ENCODE measurements at places on chromosomes 13 and 19. TPM values are rescaled to one million over a fixed set of nuclear protein-coding genes. Genes with fewer than 3 reads are reported as not detected.

The C2CD4C gene
- total RNA-seq, result 18.6 TPM

DNA sequence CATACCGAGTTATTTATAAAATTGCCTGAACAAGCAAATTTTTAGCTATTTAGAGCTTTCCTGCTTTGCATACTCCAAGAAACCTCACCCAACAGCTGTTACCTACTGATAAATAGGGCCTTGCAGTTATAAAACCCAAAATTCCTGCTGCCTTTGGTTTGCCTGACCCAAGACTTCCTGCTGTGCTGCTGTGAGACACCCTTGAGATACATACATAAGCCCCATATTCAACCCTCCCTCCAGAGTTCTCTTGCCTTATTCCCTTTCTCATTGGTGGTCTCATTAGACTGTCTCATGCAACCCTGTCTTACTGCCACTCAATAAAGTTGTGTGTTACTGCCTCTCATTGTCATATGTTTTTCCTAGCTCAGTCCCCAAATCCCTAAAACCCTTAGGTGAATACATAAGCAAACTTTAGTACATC lies 677.6 kb downstream of the UQCRFS1 start:
- no peak for DNase-seq

- DNase-seq, result peak; percentile 10
These were observed 1109.1 kb upstream of the MIR17HG start for GRCh38 chr13:90238413-90238812.

DNA sequence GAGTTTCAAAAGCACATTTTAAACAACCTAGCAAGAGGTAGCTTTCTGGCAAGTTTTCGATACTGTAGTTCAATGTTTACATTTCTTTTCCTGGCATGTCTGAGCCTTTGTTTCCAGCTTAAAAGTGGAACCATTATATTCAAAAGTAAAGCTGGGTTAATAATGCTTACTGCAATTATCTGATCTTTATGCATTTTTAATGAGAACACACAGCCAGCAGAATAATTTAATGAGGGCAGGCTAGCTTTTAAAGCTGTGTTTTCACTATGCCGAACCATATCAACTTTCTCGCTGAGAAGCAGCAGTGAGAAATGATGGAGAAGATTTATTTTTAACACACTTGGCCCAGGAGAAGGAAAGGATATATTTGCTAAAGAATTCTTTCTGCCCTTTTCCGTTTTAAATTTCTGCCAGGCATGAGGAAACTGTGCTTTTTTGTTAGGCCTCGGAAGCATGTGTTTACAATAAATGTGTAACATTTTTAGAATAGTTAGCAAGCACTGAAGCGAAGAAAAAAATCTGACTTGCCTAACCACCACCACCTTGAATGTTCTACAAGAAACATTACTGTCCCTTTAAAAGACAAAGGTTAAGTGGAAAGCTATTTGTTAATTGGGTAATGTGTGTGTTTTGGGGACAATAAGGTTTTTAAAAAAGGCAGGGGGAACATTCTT lies 1.0 kb downstream of the MBNL2 start:
- peak; percentile 45 for DNase-seq

GRCh38 chr13:99374994-99375737 lies 68.0 kb upstream of the GPR183 start:
- DNase-seq, result no peak

DNA sequence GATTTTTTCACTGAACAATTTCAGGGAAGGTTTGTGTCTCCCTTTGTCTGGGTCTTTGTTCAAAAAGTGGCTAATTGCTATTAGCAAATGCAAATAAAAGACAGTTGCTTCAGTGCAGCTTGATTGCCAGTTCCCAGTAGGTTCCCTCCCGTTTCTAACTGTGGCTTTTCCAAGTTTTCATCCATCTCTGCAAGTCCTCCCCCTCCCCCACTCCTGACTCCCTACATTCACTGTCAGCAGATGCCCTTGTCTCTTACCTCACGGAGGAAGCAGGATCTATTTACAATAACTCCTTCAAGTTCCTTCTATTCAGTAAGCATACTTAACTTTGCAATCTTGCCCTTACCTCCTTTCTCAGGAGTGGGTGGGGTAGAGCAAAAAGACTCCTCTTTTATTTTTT lies 55.4 kb upstream of the SCEL start:
- DNase-seq, result peak; percentile 10

DNA sequence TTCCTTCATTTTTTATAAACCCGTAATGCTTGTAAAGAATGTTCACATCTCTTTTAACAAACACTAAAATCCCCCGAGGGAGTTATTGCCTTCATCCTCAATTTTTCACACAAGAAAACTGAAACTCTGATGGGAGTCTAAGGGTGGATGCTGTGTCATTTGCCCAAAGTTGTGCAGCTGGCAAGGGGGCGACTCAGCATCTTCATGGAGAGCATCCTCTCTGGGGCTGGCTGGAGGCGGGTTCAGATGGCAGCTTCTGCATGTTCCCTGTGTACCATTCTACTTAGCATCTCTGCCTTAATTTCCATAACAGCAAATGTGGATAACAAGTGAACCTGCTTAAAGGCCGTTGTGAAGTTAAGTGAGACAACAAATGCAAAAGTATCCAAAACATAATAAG lies 256.4 kb downstream of the IRS2 start:
- no peak for DNase-seq

DNA sequence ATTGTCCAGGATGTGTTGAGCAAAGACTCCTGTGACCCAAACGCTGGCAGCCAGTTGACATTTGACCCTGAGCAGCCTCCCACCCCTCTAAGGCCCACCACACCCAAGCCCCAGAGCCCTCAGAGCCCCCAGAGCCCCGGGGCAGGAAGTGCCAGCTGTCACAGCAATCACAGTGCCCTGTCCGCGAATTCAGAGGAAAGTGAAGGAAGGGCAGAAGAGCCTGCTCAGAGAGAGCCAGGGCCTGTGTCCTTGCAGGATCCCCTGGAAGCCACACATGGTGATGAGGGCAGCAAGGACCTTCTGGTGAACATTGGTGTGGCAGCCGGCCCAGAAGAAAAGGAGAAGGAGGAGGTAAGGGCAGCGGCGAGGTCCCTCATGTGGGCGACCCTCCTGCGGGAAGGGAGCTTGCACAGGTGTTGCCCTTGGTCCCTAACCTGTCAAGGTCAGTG lies 63.7 kb downstream of the SPATA13 start:
- DNase-seq, result no peak

DNA sequence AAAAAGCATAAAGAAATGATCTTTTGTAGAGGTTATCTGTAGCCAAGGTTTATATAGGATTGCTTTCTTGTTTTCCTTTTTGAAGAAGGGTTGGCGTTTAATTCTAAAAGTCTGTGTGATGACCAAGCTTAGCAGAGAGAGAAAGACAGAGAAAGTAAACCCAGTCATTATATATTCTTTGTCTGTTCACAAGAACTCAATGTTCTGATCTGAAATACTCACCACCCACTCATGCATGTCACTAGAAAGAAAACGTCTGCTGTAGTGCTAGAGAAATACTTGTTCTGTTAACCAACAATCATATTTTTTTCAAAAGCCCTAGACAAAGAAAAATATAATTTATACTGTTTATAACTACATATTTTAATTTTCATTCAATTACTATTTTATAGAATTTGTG lies 173.7 kb upstream of the SLITRK5 start:
- no peak for DNase-seq

GRCh38 chr19:47541518-47541917 lies 26.7 kb upstream of the NAPA start:
- no peak for DNase-seq

- DNase-seq, result no peak
These were observed 121.8 kb downstream of the KCTD12 start for GRCh38 chr13:76764429-76764828.

The MISP3 gene
- 0.68 TPM for total RNA-seq

Data from neural progenitor cell (in vitro differentiated cells).